ENCODE measurements at places on chromosomes 4 and X. TPM values are rescaled to one million over a fixed set of nuclear protein-coding genes. Genes with fewer than 3 reads are reported as not detected.

HELQ gene
- 4.5 TPM for total RNA-seq

DCAF8L2 gene
- not detected for total RNA-seq

ATP1B4 gene
- not detected for total RNA-seq

SLIT2 gene
- total RNA-seq, result not detected

ALAS2 gene
- not detected for total RNA-seq

All from A549 treated with ZK216348 at 1 μM for 4 hours (cell line).